Foreskin melanocyte (primary cell): ENCODE measurements at places on chromosomes 5 and 9.

GRCh38 chr5:79936002-79936645 lies 54.9 kb downstream of the MTX3 start:
- peak; percentile 16 for DNase-seq

GRCh38 chr5:62558941-62559340 lies 19.7 kb upstream of the LRRC70 start:
- no peak for DNase-seq

- DNase-seq = no peak
These were observed 729.3 kb downstream of the CDH18 start for GRCh38 chr5:19258686-19259085.

DNA sequence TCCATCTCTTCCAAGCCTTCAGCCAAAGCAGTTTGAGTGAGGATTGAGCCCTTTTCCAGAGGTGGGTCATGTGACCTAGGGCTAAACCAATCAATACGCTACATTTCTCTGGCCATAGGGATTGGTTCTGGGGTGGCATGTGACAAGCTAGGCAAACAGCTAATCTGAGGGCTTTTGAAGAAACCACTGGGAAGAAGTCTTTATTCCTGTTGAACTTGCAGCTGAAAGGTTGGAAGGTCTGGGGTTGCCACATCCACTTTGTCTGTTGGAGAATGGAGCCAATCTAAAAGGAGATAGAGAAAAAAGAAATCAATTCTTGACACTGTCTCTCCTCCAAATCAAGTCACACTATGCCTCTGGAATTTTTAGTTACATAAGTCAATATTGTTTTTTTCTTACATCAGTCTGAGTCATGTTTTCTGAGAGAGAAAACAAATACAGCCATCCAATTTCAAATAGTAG lies 637.8 kb upstream of the WWC1 start:
- no peak for DNase-seq

GRCh38 chr9:4237748-4238511 lies 61.9 kb downstream of the GLIS3 start:
- DNase-seq = no peak

DNA sequence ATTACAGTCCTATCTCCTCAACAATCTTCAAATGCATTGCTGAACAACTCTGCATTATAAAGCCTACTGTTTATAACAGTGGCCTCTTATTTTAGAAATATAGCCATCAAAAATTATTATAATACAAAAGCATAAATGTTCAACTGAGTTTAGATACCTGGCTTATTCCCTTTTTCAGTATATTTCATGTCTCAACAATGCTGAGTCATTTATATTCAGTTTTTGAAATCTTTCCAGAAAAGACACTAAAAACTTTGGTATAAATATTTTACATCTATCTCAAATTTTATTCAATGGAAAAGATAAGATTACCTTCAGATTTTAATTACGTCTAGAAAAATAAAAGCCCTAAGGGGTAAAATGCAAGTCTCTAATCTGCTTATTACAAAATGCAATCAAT lies 37.9 kb downstream of the LURAP1L start:
- DNase-seq = no peak
